Liver (tissue), 10 donors: ENCODE measurements at places on chromosomes 11 and 22. TPM values are rescaled to one million over a fixed set of nuclear protein-coding genes. Genes with fewer than 3 reads are reported as not detected.

Gene LRRC32
- 7.4 TPM for total RNA-seq

Gene OR4C12
- not detected for total RNA-seq

Gene CRYBB2
- not detected for total RNA-seq

Gene NARS2
- total RNA-seq, result 12.7 TPM

Gene MPEG1
- 27.2 TPM for total RNA-seq

Gene CDKN1C
- total RNA-seq, result 10.2 TPM

Gene SYT9
- 5.4 TPM for total RNA-seq

Gene PLEKHB1
- 1.3 TPM for total RNA-seq

Gene OR5AS1
- not detected for total RNA-seq

Gene CRYBB3
- total RNA-seq, result not detected

Gene DNAJB7
- not detected for total RNA-seq

Gene TBX10
- not detected for total RNA-seq

Gene STK33
- 1.1 TPM for total RNA-seq

Gene CHID1
- 39.5 TPM for total RNA-seq

Gene RRP8
- total RNA-seq, result 10.5 TPM

Gene RFPL2
- total RNA-seq, result 0.98 TPM

Gene ZNF143
- total RNA-seq, result 20.4 TPM

Gene ISX
- total RNA-seq, result not detected

Gene OR8G1
- not detected for total RNA-seq

Gene PANX3
- total RNA-seq, result not detected

Gene ARAP1
- total RNA-seq, result 77.8 TPM

Gene P2RY2
- total RNA-seq, result 3.7 TPM

Gene IGF2
- total RNA-seq, result 1,440 TPM

Gene PHOX2A
- total RNA-seq, result not detected

Gene TYR
- total RNA-seq, result not detected

Gene MGAT3
- total RNA-seq, result 0.08 TPM

Gene GLYAT
- 142 TPM for total RNA-seq

Gene ETS1
- 24.2 TPM for total RNA-seq

Gene PKDREJ
- total RNA-seq, result 0.05 TPM

Gene GRAP2
- 1.1 TPM for total RNA-seq

Gene IRAG1
- total RNA-seq, result 2.3 TPM

Gene MYO18B
- under 0.01 TPM for total RNA-seq

Gene BCO2
- 0.70 TPM for total RNA-seq

Gene TPBGL
- total RNA-seq, result not detected

Gene TMEM151A
- 0.05 TPM for total RNA-seq

Gene DEFB131B
- total RNA-seq, result not detected

Gene FGF4
- not detected for total RNA-seq

Gene OR2D3
- not detected for total RNA-seq

Gene PRODH
- not detected for total RNA-seq

Gene RAB3IL1
- total RNA-seq, result 5.0 TPM

Gene DDX25
- total RNA-seq, result 0.33 TPM

Gene TMPRSS5
- total RNA-seq, result 0.25 TPM

Gene STX3
- 8.5 TPM for total RNA-seq

Gene NAALAD2
- total RNA-seq, result 1.6 TPM

Gene ART1
- total RNA-seq, result not detected

Gene INS
- not detected for total RNA-seq

Gene PPP2R5B
- total RNA-seq, result 5.3 TPM

Gene CRKL
- total RNA-seq, result 45.5 TPM

Gene ME3
- total RNA-seq, result 7.2 TPM

Gene CCDC89
- 0.28 TPM for total RNA-seq

Gene CCND1
- 35.5 TPM for total RNA-seq

Gene MS4A4E
- 0.23 TPM for total RNA-seq

Gene KLHDC7B
- total RNA-seq, result not detected

Gene OR51S1
- not detected for total RNA-seq

Gene ASPHD2
- 0.17 TPM for total RNA-seq

Gene CNIH2
- not detected for total RNA-seq

Gene DEPDC7
- total RNA-seq, result 64.8 TPM
